Activated T-helper 9 cell treated with anti-CD3 and anti-CD28 coated beads, Interleukin-2, amount 50 U/mL, for 16 hours (primary cell): ENCODE measurements at places on chromosomes 1 and 21.

DNA sequence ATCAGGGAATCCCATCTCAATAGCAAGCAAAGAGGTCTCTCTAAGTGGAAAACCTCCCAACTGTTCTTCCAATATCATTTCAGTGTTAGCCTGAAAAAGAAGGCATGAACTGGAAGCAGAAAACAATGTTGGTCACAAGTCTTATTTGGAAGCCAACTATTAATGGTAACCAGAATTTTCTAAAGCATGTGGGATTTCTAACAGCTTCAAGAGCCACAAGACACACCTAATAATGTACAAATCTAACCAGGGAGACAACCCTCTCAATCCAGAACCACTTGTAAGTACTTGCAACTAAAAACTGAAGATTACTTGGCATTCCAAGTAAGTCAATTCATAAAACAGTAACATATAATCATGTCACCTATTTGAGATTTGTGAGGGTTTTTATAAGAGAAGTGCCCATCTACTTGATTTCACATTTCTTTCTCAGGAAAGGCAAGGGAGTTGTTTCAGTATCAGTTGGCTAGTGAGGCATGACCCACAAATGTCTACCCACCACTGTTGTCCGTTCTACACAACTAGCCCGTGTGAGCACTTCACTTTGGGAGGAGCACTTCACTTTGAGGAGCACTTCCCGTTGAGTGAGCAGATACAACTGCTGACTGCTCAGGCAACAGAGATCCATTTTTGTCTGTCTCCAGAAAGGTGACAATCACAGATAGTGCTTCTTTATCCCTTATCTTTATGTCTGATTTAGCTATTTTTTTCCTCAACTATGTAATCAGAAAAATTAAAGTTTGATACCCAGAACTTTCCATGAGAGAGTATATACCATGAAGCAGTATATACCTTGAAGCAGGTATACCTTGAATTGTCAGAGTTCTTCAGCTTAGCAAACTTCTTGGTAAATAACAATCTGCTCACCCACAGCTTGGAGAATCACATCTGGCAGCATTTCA lies 11.1 kb downstream of the STX6 start:
- DNase-seq = no peak

- no peak for DNase-seq
Observed at GRCh38 chr1:226428791-226429461, 21.0 kb upstream of the PARP1 start.

GRCh38 chr21:29789393-29789792 lies 150.4 kb downstream of the GRIK1 start:
- no peak for DNase-seq

DNA sequence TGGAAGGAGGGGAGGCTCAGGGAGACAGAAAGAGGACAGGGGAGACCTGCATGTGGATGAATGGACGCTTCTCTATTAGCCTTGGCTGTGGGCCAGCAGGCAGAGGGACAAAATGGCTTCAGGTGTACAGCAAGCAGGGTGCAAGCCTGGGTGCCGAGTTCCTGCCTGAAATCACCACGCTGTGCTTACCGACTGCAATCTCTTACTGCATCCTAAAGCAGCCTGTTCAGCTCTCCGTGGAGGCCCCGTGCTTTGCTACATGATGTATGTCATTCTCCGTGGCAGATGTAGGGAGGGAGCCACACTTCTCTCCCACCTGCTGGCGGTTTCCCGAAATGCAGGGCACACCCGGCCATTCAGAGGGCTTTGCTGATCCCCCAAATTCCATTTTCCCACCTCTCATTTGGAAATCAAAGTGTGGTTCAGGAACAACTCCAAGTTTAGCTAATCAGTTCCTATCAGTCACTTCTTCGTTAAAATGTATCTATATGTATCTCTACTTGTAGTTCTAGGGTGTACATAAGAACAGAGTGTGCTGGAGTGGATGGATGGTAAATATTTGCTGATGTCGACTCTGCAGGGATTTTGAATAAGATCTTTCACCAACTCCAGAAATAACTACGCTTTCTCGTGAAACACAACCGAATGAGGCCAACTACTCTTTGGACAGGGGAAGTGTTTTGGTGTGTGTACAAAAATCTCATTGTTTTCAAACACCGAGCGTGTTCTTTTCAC lies 122.3 kb upstream of the BACE2 start:
- no peak for DNase-seq

DNA sequence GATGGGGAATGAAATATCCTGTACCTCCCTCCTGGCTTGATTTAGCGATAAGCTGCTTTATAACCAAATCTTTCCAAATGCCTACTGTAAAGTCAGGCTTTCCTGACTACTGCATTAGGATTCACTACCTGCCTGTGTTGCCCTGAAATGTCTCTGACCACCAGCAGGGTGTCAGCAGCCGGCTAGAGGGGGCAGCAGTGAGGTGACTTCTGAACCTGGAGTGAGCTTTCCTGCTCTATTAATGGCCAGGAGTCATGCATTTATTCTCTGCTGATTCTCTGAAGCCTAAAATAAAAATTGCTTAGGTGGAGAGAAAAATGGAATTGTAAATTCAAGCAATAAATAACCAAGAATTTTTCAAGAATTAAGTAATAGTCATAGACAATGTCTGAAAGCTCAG lies 2.5 kb downstream of the BACE2 start:
- DNase-seq = no peak

DNA sequence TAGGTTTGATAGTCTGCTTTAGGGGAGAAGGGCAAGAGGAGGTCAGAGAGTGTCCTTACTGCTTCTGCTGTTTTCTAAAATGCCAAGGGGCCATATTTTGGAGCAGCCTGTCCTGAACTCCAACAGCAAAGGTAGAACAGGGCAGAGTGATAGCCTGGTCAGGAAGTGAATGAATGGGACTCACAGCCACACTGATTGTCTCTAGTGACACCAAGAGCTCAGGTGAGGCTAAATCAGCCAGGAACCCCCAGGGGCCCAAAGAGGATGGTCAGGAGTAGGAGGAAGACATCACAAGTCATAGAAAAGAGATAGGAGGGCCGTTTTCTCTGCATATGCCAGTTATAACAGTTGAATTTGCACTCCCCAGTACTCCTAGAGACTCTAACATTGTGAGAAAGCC lies 97.4 kb upstream of the DUSP10 start:
- DNase-seq = no peak

- DNase-seq = no peak
Observed at GRCh38 chr1:157646144-157646543, 48.3 kb upstream of the FCRL4 start.

- DNase-seq = no peak
Observed at GRCh38 chr1:176205332-176205914, 1.7 kb downstream of the COP1 start.

- no peak for DNase-seq
Observed at GRCh38 chr1:19178734-19179398, 31.2 kb downstream of the UBR4 start.

- no peak for DNase-seq
Observed at GRCh38 chr1:47983691-47984090, 13.5 kb downstream of the TRABD2B start.

GRCh38 chr21:25031750-25032149 lies 575.5 kb downstream of the MRPL39 start:
- DNase-seq = no peak

DNA sequence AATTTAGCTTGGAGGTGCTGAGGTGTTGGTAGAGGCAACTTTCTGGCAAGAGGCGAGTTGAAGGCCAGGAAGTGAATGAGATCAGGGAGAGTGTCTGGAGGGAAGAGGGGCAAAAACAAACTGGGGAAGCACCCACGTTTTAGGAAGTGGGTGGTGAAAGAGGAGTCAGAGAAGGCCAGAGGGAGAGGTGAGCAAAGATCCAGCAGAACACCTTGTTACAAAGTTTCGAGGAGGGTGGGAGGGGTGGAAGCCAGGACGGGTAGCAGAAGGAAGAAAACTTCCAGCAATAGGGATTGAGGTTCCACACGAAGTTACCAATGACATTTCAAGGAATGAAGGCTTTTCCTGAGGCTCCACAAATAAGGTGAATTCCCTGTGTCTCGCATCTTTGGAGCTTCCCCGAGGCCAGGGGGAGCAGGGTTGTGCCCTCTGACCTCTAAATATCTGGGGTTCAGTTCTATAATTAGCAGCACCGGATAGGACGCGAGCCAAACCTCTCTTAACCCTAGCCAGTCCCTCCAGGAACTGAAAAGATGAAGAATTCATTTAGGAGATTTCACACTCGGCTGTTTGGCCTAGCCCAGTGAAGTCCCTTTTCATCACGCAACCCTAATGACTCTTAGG lies 578 bp upstream of the SESN2 start:
- DNase-seq = no peak

DNA sequence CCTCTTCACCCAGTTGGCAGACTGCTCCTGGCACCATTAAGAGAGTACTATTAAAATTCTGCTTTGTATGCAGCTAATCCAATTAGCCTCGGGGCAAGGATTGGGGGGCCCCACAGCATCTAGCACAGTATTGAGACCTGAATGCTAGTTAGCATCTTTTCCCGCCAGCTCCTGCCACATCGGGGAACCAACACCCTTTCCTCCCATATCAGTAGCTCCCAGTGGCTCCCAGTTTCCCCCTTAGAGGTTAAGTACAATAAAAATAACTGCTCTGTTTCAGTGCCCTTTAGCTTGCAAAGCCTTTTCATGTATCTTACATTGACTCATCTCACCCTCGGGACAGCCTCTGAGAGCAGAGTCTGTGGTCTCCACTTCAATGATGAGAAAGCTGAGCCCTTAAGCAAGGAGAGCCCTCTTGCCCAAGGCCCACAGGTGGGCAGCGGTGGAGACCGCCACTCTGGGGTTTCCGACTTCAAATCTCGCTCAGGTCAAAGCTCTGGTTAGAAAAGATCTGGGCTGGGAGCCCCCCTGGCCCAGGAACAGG lies 4.2 kb upstream of the PMVK start:
- DNase-seq = no peak

GRCh38 chr1:193457676-193458075 lies 271.3 kb upstream of the B3GALT2 start:
- DNase-seq = no peak

DNA sequence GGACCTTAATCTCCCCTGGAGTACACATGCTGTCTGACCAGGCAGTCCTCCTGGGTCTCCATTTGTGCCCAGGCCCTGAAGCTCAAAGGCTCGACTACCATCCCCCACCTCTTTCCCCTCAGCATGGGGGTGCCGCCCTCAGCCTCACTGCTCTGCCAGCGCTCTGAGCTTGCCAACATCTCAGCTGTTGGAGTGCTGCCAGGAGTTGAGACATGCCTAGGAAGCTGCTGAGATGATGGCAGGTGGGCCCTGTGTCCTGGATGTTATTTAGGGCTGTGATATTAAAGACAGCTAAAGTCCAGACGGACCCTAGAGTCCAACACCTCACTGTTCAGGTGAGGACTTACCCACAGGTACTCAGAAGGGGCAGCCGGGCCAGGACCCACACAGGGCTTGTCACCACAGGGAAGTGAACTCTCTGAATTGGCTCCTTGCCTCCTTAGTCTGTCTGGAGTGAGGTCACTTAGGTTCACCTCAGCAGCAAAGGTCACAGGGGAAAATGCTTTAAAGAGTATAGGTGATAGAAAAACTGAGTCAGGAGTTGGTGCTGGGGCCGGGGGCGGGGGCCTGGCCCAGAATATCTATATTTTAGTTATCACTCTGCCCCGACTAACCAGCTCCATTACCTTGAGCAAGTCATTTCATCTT lies 19.7 kb upstream of the KCNC4 start:
- no peak for DNase-seq

DNA sequence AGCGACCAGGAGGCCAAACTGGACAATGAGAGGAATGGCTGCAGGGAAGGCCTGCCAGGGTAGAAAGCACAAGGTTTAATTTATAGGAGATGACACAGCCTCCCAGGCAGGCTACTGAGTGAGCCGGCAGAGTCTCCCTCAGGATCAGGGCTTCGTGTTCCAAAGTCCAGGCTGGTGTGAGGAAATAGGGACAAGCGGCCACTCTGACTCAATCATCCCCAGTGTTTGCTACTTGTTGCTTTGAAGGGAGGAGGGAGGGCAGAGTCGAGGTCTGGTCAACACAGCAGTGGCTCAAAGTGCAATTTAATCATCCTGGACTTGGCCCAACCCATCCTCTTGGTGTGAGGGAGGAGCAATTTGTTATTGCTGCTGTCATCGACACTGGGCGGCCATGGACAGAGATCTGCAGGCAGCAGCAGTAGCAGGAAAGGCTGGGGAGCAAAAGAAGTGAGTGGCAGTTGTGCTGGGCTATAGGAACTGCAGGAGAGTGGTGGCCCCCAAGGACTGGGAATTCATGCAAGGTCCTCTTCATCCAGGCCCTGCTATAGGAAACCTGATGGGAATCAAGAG lies 27.5 kb downstream of the TBX15 start:
- DNase-seq = no peak

DNA sequence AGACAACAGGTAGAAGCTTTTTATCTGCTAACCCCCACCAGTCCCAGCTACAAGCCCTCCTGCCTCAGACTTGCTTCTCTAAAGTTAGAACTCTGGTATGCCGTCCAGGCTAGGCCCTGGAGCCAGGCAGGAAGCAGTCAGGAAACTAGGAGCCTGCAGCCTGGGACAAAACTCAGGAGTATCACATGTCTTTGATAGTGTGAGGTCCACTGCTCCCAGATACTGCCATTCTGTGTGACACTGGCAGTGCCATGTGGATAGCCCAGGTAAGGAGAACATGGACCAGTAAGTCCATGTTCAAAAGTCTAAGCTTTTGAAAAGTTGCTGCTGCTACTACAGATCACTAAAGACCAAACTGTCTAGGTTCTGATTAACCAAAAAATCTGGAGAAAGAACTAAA lies 45.4 kb downstream of the NPHS2 start:
- DNase-seq = no peak

GRCh38 chr1:169392406-169392805 lies 24.4 kb downstream of the BLZF1 start:
- DNase-seq = no peak

- DNase-seq = no peak
Observed at GRCh38 chr21:27681841-27682240, 715.0 kb upstream of the ADAMTS5 start.

GRCh38 chr1:151540982-151541377 lies 871 bp downstream of the TUFT1 start:
- no peak for DNase-seq

DNA sequence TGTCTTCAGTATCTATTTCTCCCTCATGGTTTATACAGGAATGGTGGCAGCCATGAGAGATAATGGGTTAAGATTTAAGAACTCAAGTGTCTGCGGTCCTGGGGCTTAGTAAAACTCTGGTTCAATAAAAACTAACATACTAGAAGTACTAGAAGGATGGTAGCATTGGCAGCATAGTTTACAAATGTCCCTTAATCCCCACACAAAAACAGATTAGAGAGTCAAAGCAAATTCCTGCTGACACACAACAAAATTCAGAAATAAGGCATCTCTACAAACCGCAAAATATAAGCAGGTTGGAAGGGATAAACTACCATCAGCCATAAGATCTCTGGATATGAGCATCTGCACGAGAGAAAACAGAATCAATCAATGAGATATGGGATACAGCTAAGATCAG lies 234.4 kb downstream of the RERE start:
- DNase-seq = no peak

- DNase-seq = no peak
Observed at GRCh38 chr1:112409414-112409813, 13.4 kb downstream of the CTTNBP2NL start.
